Astrocyte (in vitro differentiated cells and primary cell): ENCODE measurements at places on chromosomes 7 and 10.

GRCh38 chr10:6553937-6554336 lies 26.1 kb downstream of the PRKCQ start:
- DNase-seq: no peak

GRCh38 chr10:61332581-61332980 lies 120.6 kb downstream of the TMEM26 start:
- DNase-seq: no peak

- no peak for DNase-seq
These were observed 160.1 kb downstream of the CCDC3 start for GRCh38 chr10:12841426-12841825.

GRCh38 chr7:141276031-141276430 lies 202.2 kb downstream of the TMEM178B start:
- DNase-seq: no peak

GRCh38 chr7:106623853-106624252 lies 37.1 kb downstream of the CCDC71L start:
- peak; percentile 91 for DNase-seq

DNA sequence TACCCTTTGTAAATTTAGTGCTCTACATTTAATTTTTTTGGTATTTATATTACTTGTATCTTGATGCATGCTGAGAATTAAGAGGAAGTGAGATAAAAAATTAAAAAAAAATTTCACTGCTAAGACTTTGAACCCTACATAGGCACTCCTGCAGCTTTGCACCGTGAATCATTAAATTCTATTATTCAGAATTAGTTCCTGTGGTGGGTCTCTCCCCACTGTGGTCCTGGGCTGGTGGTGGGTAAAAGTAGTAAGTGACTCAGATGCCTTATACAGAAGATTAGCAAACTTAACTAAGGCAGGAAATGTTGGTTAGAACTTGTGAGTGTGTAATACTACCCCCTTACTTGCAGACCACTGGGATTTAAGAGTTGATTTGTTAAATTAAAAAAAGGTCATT lies 72.6 kb downstream of the AP3M1 start:
- DNase-seq: peak; percentile 93

GRCh38 chr10:92830478-92831389 lies 17.6 kb upstream of the EXOC6 start:
- DNase-seq: no peak

GRCh38 chr10:46787321-46787615 lies 124.0 kb upstream of the PTPN20 start:
- DNase-seq: peak; percentile 61

DNA sequence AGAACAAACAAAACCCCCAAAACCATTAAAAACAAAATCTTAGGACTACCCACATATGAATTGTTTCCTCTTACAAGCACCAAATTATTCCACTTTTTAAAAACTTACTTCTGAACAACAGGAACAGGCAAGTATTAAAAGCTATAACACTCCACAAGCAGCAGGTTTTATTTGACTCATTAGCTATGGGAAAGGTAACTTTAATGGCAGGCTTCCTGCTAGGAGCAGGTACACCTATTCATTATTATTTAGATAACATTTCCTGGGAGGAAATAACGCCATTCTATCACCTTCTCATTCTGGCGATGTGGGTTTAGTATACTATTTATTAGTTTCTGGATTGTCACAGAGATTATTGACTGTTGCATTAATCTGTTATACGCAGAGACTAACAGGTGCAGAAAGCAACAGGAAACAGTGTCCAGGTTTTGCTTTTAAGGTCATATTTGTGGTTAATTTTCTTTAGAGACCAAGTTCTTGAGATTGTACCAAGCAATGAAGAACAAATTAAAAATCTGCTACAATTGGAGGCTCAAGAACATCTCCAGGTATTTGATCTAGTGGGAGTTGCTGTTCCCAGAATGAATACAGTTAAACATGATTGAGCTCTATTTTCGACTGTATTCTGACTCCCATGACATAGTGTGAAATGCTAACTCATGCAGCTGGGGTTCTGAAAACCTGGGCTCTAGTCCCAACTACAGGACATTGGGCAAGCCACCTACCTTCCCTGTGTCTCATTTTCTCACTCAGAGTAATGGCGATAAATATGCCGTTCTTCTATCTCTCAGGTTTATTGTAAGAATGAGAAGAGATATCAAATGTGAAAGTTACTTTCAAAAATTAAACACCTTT lies 2.0 kb downstream of the CPA2 start:
- no peak for DNase-seq

GRCh38 chr7:85829176-85829575 lies 642.3 kb upstream of the SEMA3D start:
- DNase-seq: no peak

- peak; percentile 47 for DNase-seq
These were observed 32.2 kb downstream of the KCNH2 start for GRCh38 chr7:150945853-150946420.

GRCh38 chr10:57262892-57263291 lies 901.8 kb upstream of the ZWINT start:
- no peak for DNase-seq

GRCh38 chr10:12418725-12419261 lies 69.4 kb downstream of the CAMK1D start:
- DNase-seq: no peak

DNA sequence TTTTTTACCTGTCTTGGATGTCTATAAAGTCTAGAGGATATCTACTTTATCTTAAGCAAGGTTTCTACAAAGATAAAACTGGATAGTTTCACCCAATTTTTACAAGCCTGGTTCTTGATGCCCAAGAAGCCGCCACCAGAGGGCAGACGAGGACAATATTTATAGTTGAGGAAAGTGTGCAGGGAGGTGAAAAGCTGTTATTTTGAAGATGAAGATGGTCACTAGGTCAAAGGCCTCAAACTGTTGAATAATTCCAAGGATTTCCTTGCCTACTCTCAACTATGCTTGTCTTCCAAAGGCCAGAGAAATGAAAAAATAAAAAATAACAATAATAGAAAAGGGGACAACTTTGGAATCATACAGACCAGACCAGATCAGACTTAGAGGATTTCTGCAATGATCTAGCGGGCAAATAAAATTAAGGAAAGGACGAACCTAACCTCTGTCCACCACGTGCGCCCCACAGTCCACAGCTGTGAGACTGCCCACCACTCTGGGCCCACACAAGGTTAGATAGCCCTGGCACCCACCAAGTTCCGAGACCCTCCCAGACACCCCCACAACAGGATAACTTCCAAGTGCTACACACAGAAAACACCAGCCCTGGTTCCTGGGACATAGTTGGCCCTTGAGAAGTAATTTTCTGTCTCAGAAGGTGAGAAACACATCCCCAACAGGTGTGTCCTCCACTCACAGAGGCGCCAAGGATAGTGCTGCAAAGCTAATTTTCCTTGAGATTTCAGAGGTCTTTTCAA lies 2.8 kb downstream of the PKD1L1 start:
- no peak for DNase-seq
